NCI-H2029 treated with DMSO at 0.1 percent for 48 hours (cell line): ENCODE measurements at places on chromosomes 3 and 15.

GRCh38 chr3:132014105-132014504 lies 20.7 kb downstream of the CPNE4 start:
- no peak for DNase-seq

- DNase-seq = no peak
Observed at GRCh38 chr3:82627733-82628132, 866.3 kb upstream of the GBE1 start.

DNA sequence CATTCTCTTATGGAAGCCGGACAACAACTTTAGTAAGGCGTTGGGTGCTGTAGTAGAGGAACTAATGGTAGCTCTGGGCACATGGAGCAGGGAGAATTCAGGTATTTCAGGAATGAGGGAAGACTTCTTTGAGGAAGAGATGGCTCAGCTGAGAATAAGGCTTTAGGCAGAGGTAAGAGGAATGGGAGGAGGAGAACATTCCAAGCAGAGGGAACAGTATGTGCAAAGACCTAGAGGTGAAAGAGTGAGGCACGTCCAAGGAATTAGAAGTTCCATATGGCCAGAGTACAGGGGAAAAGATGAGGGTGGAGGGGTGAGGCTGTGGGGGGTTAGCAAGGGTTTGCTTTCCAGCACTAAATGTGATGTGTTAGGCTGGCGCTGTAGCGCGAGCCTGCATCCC lies 1.6 kb upstream of the SV2B start:
- no peak for DNase-seq

GRCh38 chr15:80709542-80709941 lies 14.4 kb downstream of the ABHD17C start:
- DNase-seq = peak; percentile 73

GRCh38 chr15:70269991-70270751 lies 172.5 kb upstream of the TLE3 start:
- DNase-seq = no peak

GRCh38 chr3:105812194-105812586 lies 56.6 kb downstream of the CBLB start:
- DNase-seq = no peak

DNA sequence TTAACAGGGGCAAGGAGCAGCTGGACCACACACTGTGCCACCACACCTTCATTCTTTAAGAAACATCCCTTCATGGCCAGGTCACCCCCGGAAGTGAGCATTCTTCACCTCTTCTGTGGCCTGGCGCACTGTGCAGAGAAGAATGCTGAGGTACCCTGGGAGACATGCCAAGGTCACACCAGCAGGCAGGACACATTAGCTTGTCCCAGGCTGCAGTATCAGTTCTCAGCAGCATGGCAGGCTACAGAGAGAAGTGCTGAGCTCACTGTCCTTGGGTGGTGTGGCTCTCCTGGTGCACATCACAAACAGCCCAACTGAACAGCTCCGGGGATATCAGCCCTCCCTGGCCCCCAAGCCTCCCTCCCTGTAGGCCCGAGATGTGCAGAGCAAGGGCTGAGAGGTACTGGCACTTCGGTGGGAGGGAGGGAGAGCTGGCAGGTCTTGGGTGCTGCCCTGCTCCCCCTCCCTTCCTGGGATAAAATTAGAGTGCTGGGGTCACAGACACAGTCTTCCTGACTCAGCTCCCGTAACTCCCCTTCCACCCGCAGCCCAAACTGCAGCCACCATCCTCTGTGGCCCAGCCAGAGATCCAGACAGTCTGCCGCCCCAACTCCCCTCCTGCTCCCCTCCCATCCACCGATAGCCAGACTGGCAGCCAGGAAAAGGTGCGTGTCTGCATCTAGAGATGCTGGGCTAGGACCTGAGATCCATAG lies 13.4 kb downstream of the SEMA7A start:
- DNase-seq = no peak

DNA sequence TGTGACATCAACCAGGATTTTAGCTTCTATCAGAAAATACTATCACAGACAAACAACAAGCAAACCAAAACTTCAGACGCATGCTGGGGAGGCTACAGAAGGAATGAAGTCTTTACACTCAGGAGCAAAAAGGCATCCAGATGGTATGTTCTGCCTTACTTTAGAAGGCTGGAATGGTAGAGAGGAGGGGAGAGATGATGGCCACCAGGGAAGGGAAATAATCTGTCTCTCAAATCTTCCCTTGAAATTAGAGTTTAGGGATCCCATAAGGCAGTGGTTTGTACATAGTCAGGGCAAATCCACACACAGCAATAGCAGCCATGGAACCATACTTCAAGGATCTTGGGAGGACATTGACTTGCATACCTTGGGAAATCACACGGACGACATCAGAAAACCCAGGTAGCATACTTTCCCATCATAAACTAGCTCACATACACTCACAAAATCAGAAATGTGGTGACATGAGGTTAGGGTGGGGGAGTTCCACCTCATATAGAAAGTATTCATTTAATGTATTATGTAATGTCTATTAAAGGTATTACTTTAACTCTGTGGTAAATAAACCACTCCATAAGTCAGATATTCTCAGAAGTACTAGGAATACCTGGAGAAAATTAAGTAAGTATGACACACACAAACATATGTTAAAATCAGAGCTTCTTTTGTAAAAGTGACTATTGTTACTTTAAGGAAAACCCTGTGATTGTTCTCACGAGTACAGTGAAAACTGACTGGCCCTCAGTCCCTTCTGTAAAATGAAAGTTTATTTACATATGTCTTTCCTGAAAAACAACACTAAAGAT lies 9.4 kb downstream of the BTLA start:
- DNase-seq = no peak

DNA sequence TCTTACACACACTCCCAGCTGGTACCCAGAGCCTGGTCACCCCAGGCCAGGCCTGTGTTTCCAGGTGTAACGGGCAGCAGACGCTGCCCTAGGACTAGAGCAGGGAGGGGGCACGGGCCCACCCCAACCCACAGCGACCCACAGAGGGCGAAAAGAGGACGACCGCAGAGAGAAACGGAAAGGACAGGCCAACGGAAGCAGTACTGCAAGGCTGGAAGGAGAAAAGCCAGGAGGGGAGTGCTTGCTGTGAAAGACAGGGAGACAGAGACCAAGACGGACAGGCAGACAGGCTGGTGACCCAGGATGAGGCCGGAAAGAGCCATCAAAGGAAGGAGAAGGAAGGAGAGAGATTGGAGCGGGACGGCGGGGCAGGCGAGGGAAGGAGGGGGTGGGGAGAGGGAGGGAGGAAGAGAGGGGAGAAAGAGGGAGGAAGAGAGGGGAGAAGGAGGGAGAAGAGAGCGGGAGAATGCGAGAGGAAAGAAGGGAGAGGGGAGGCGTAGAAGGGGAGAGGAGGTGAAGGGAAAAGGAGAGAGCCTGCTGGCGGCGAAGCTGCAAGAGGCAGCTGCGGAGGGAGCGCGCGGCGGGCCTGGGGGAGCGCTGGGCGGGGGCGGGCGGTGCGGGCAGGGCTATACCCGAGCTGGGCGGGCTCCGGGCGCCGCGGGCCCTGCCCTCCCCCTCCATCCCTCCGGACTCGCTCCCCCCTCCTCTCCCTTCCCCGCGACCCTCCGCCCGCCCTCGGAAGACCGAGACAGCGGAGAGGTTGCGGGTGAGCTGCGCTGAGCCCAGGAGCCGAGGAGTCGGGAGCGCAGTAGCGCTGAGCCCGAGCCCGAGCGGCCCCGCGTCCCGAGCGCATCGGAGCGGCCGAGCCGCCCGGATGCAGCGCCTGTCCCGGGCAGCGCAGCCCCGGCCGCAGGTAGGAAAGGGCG lies at the start of gene SLC6A1:
TSS of gene SLC6A1 (plus strand) at position 732 of the 926 bp plus-strand sequence. CDS start 24,464 bp downstream, outside the sequence.
- DNase-seq = no peak

- no peak for DNase-seq
Observed at GRCh38 chr3:27584874-27585273, 100.7 kb upstream of the SLC4A7 start.

DNA sequence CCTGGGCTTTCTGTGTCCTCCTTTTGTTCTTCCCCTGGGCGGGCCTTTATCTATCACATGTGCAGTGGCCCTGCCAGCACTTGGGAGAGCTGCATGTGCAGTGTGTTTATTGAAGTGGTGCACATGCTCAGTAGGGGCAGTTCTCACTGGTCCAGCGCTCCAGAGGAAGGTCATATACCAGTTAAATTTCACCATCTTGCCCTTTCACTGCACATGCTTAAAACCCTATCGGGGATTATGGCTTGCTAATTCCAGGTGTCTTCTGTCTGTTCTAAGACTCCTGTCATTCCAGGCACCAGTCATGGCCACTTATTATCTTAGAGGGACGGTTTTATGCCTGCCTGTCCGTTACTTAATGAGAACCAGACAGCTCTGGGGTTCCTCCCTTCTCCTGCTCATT lies 52.2 kb downstream of the ROPN1B start:
- DNase-seq = no peak
